ENCODE measurements at places on chromosomes 3 and 15.
A peak's percentile ranks its signal among the peaks of the same experiment; 100 is the strongest.

DNA sequence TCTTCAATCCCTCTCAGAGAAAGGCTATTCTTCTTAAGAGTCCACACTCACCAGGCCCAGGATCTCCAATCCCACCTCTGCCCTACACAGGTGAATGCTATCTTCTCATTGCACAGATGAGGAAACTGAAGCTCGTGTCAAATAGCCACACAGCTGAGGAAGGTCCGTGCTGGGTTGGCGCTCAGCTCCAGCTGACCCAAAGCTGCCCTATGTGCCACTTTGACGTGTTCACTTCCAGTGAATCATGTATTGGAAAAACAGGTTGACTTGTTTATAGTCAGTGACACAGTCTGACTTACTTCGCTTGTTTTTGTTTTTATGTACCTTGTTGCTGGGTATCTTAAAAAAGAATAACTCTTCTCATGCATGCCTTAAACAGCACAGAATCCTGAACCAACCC, 32.4 kb upstream of the ALDH1A3 start:
- no peak for DNase-seq

DNA sequence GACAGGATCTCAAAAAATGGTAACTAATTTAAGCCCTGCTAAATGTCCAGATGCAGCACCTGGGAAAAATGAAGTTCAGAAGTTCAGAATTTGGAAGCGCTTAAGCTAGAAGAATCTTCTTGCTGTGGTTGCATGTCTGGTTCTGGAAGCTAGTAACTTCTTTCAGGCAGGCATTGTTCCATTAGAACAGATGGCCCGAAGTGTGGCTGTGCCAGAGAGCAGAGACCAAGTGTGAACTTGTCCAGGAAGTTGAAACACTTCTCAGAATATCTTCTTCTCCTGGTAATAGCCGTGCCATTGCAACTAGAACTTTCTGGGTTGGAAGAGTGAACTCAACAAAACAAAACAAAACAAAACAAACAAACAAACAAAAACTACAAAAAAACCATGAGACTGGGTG, 80.0 kb downstream of the MITF start:
- DNase-seq: no peak

- peak; percentile 52 for DNase-seq
Measured at GRCh38 chr15:88894819-88895767, at the start of gene HAPLN3. Gene HAPLN3, minus strand, starts transcription at chr15:88895544. Its CDS starts 8,246 bp downstream, at chr15:88887298.

DNA sequence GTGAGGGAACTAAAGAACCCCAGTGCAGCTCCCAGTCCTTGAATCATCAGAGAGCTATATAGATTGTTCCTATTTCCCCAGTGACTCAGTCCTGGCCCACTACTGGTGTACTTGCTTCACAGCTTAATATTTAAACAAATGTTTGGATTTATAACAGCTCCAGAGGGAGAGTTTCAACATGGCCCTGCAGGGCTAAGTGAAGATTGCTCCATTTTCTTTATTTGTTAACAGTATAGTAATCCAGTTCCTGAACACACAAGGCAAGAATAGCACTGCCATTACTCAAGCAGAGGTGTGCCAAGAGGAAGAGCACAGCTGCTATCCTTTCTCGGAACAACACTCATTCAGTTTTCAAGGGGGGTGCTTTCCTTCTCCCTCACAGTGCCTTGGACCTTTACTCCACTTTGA, 6.5 kb downstream of the SQOR start:
- DNase-seq: peak; percentile 97

DNA sequence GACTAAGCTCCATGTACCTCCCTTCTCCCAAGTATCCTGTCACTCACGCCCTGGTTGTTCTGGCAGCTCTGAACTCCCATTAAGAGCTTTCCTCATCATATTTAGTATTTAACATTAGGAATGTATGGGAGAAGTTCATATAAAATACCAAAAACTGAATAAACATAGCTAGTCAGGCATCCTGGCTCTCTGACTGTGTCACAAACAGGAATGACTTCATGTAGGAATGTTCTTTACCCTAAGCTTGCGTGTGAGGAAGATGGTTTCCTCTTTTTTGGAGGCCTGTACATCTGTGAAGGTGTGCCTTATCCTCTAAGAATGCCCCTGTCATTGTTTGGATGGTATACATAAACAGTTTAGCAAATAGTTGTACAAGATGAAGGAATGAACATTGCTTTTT, 38.6 kb downstream of the SEMA6D start:
- no peak for DNase-seq

- DNase-seq: peak; percentile 10
Measured at GRCh38 chr15:67955252-67955651, 98.9 kb upstream of the PIAS1 start.

DNA sequence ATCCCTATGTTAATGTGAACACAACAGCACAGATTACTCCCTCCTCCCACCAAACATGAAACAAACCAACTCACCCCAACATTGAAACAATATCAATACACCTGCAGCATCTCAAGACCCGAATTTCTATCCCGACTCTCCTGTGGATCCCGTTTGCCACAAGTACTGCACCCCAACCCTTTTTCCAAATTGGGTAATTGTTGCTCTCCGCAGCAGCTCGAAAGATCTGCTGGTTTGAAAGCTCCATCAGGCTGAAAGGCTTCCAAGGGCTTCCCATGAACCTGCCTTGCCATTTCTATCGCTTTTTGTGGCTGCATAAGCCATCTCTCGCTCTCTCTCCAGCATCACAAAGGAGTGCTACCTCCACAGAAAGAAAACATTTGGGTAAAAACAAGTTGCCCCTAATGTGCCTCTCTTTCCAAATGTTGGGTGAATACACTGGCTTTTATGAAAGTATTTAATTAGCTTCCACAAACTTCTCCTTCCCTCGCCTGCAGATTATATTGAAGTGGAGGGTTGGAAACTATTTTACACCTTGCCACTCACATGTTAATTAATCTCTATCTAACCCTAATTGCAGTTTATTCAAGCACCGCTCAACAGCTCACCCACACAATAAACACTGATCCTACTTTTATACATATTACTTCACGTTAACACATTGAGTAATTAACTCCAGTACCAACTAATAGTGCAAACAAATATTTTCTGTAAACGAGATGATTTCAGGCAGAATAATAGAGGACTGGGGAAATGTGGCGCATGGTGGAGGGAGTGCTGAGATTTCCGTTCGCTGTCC, 2.5 kb upstream of the FEZF2 start:
- DNase-seq: no peak

DNA sequence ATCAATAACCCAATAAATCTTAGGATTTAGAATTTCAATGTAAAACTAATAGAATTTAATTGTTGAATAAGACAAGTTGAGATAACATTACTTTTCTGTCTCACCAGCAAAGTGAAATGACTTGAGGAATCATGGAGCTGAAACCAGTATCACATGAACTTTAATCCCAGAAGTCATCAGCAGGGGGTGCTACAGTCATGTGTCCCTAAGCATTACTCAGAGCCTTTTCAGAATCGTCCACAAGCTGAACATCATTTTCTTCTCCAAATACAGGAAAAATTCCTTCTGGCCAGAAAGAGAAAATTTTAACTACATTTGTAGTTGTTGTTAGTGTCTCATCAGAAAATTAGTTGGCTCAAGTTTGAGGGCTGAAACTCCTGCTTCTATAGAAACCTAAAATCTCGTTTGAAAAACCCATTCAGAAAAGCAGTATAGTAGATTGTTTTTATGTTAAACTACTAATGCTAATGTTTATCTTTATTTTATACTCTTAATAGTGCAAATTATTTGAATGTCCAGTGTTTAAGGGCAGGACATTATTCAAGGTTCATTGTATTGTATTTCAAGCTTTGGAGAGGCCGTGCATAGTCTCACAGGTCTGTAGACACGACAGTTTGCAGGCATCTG, 384.1 kb downstream of the PLOD2 start:
- DNase-seq: peak; percentile 84

GRCh38 chr3:21274079-21274571, 476.9 kb downstream of the ZNF385D start:
- DNase-seq: peak; percentile 63

GRCh38 chr15:64640146-64640871, 135.1 kb downstream of the RBPMS2 start:
- peak; percentile 42 for DNase-seq

DNA sequence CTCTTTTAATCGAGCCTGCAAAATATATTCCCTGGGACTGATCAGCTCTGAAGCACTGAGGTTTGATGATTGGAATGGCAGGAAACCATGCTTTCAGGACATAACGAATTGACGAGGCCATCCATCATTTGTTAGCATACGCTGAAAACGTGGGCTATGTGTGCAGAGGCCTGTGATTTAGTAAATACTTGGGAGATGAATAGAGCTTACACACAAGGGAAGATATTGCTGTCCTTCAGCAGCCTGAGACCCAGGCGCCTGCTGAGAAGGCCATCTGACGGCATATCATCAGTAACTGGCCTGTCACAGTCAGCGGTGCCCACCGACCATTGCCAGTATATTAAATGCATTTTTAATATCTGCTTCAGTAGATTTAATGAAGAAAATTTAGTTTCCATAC, 16.2 kb downstream of the CDIN1 start:
- no peak for DNase-seq

DNA sequence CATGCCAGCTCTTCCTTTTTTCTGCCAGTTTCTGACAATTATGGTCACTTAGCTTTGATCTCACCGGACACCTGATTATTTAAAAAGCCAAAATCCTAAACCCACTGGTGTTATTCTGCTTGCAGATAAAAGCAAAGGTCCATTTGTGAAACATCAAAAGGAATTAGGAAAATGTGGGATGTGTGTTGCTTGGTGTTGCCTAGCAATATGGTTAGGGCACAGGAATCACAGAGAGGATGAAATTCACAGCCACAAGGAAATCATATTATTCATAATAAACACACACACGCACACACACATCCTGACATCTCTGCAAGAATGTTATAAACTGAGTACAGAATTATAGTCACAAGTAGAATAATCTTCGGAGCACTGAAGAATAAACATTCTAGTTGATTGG, 89.3 kb upstream of the BHLHE40 start:
- DNase-seq: peak; percentile 35

GRCh38 chr3:159186581-159186980, 384.7 kb downstream of the MFSD1 start:
- DNase-seq: no peak

- peak; percentile 5 for DNase-seq
Measured at GRCh38 chr3:102233881-102234280, 200.9 kb upstream of the ZPLD1 start.

DNA sequence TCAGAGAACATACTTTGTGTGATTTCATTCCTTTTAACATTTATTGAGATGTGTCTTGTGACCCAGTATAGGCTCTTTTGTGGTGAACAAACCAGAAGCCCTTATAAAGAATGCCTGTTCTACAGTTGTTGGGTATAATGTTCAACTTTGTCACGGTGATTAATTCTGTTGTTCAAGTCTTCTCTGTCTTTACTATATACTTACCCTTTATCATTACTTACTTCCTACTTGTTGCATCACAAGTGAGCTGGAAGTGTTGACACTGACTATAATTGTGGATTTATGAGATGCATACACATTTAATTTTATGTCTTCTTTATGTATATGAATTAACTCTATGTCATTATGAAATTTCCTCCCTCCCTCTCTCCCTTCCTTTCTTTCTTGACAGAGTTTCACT, 59.7 kb upstream of the TBL1XR1 start:
- no peak for DNase-seq

DNA sequence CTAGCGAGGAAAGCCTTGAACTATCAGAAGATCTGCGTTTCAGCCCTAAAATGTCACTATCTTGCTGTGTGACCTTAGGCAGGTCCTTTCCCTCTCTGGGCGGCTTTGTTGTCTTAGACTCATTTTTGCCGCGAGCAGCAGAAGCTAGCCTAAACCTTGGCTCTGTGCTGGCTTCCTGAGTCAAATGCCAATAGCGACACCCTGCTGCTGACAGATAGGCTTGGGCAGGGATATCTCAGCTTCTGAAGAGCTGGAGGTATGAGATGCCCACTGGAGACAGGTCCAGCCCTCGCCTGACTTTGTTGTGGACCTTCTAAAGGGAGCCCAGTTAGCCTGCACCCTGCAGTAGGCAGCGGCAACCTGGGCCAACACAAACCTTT, 1.3 kb downstream of the ADAMTSL3 start:
- no peak for DNase-seq

- no peak for DNase-seq
Measured at GRCh38 chr3:60463685-60464084, 787.6 kb downstream of the FHIT start.

DNA sequence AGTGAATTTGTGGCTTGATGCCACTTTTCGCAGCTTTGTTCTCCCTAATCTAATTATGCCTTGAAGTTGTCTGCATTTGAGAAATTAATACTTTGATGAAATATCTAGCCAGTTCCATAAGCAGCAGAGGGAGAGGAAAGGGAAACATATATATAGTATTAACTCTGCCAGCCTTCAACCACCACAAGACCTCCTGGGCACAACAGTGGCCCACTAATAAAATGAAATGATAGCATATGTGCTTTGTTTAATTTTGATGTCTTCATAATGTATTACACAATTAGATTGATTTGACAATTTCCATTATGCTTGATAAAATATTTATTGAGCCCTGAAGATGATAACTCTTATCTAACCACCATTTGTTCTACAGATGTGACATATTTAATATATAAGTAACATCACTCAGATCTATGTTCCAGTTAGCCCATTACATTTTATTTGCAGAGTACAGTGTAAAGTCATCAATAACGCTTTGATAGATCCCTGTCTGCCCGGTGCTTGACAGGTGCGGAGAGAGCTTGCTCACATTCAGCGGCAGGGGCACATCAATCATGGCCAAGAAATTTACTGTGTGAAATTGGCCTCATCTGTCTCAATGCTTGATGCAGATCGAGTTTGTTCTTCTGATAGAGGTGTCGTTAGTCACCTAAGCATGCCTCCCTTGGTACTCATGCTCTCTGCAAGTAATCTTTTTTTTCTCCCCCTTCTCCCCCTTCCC, 187.4 kb downstream of the MECOM start:
- DNase-seq: no peak

- no peak for DNase-seq
Measured at GRCh38 chr3:152830245-152830644, 4.7 kb upstream of the P2RY1 start.

- DNase-seq: peak; percentile 73
Measured at GRCh38 chr15:51576911-51577500, 45.6 kb downstream of the DMXL2 start.

DNA sequence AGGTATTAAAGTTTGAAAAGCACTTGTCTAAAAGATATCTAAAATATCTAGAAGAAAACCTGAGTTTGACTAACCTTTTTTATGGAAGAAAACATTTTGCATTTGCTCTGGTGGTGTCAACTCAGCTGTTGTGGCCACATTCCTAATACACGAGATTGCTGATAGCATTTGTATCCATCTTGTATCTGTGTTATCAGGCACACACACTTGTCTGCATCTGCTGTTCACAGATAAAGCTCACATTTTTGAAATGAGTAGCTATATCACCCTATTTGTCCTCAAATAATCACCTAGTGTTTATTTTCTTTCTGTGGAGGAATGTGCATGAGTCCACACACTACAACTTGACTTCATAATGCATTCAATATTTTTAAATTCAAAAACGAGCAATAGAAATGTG, 632.3 kb upstream of the NR2F2 start:
- DNase-seq: no peak

DNA sequence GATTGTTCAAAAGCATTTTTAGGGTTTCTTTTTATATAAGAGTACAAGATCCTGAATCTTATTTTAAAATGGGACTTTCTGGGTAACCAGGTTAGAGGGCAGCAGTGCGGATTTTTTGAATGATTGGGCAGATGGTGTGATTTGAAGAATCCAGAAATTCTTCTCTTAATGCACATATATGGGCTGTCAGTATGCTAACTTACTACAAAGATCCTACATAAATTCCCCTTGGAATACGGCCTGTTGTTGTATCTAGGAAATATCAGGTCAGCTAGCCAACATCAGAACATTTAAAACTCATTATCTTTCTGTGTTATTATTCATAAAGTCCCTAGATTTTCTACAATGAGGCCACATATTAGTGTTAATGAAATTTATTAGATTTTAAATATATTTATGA, 229.6 kb upstream of the TPRG1 start:
- DNase-seq: no peak
